Psoas muscle (tissue), 8 donors: ENCODE measurements at places on chromosomes 2 and 18.

DNA sequence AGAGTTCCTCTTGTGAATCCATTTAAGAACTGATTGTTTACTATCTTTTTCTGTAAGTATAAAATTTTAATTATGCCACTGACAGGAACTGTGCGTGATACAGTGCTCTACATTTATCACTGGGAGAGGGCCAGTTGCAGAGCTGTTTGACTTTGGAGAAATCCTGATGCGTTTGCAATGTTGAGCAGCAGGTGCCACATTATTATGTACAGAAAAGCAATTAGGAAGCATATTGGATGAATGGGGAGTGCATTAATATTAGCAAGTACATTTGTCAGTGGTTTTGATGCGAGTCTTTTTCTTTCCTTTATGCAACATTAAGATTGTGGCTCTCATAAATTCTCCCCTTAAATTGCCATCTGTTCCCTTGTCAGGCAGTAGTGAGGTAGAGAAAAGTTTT, 302.3 kb upstream of the FANCL start:
- no peak for DNase-seq

- DNase-seq: no peak
These were observed 30.9 kb downstream of the TMEM37 start for GRCh38 chr2:119462574-119462973.

DNA sequence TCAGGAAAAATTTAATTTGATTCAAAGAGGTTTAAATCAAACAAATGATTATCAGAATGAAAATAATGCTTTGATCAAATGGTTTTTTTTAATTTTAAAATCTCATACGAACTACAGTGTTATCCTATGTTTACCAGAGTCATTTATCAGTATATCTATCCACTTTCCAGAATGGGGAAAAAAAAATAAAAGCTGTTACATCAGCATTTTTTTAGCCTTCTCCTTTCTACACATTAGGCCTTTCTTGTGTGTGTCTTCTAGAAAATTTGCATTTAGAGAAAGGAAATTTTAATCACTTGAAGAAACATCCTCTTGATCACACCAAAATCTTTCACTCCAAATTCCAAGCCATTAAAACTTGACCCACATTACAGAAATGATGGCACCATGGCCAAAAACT, 608.9 kb upstream of the ID2 start:
- no peak for DNase-seq

GRCh38 chr2:28480403-28481049, 15.3 kb upstream of the PLB1 start:
- no peak for DNase-seq

GRCh38 chr2:207129821-207130220, 35.9 kb downstream of the KLF7 start:
- DNase-seq: no peak

GRCh38 chr2:144605231-144605840, 85.4 kb upstream of the ZEB2 start:
- DNase-seq: no peak
